Brain microvascular endothelial cell (primary cell): ENCODE measurements at places on chromosomes 1 and 21.

DNA sequence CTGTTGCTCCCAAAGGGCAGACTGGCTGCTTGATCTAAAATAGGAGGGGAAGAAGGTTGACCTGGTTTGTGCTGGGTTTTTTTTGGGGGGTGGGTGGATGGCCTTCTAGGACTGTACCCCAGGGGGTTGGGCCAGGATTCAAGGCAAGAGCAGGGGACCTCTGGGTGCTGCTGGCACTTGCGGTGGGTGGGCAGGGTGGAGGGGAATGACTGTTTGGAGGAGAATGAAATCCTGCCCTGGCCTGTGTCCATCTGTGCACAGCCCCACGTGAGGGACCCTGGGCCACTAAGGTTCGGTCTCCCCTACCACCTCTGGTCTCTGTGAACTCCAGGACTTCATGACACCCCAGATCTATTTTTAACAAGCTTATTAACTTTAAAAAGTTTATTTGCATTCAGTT lies 414.2 kb downstream of the PTPRU start:
- no peak for DNase-seq

DNA sequence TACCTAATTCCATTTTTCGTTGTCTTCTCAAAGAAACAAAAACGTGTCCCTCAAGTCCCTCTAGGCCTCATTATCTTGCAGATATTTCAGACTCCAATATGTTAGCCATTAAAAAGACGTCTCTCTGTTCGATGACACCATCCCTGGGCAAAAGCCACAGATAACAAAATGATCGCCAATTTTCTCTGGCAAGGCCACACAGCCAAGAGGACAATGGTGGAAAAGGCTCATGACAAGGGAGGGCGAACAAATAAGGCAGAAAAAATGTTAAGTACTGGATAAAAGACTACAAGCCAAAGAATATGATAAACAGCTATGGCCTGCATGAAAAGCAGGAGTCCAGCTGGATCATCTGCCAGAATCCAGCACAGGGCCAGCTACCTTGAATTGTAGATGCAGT lies 82.9 kb downstream of the TBX15 start:
- DNase-seq, result no peak

GRCh38 chr1:180881806-180882509 lies 30.7 kb upstream of the KIAA1614 start:
- no peak for DNase-seq

DNA sequence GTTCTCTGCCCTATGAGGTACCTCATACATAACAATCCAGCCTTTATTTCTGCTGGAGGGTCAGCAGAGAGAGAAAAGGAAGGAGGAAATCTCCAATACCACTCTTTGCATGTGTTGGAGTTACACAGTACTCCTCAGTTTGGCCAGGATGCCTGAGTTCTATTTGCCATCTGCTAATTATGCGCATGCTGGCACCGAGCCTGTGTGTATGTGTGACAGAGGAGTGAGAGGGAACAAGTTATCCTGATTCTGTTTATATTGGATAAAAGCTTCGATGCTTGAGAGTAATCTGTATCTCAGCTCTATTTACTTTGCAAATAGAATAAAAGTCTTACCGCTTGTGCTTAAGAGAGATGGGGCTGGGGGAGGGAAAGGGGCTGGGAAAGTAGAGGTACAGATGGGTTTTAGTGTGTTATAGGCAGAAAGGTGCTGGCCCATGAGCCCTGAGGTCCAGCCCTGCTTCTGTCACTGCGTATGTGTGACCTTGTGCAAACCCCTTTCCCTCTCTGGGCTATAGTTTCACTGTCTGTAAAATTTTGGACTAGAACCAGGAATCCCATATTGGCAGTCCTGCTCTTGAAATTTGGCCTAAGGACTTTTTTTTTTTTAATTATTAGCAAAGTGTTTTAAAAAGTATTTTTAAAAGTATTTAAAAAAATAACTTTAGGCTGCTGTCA lies 54.5 kb upstream of the PLXNA2 start:
- no peak for DNase-seq

DNA sequence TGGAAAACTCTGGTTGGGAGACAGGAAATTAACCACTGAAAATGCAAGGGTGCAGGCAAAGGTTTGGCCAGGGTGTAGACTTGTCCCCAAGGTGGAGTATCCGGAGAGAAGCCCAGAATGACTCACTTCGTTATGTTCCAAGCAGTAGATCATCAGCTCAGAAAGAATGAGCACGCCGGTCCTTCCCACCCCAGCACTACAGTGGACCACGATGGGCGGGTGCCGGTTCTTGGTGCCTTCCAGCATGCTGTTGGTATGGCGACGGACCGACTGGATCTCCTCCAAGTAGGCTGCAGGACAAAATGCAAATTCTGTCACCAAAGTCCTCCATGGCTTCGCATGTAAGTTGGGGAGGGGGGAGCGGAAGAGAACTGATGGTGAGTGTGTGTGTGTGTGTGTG lies 83.4 kb downstream of the SMYD2 start:
- DNase-seq, result no peak

- no peak for DNase-seq
Measured at GRCh38 chr1:116764466-116764898, 10.3 kb downstream of the CD2 start.

DNA sequence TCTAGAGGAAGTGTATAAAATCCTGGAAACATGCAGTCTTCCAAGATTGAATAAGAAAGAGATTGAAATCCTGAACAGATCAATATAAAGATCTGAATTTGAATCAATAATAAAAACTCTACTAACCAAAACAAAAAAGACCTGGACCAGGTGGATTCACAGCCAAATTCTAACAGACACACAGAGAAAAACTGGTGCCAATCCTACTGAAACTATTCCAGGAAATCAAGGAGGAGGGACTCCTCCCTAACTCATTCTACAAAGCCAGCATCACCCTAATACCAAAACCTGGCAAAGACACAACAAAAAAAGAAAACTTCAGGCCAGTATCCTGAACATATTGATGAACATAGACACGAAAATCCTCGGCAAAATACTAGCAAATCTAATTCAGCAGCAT lies 58.3 kb downstream of the SYT14 start:
- no peak for DNase-seq

- no peak for DNase-seq
Measured at GRCh38 chr1:39757501-39757900, 13.6 kb downstream of the OXCT2 start.

- DNase-seq, result no peak
Measured at GRCh38 chr21:43571976-43572375, 87.3 kb downstream of the HSF2BP start.

GRCh38 chr1:186849271-186849671 lies 20.5 kb downstream of the PLA2G4A start:
- DNase-seq, result no peak

GRCh38 chr1:31069392-31069791 lies 3.9 kb upstream of the PUM1 start:
- no peak for DNase-seq

DNA sequence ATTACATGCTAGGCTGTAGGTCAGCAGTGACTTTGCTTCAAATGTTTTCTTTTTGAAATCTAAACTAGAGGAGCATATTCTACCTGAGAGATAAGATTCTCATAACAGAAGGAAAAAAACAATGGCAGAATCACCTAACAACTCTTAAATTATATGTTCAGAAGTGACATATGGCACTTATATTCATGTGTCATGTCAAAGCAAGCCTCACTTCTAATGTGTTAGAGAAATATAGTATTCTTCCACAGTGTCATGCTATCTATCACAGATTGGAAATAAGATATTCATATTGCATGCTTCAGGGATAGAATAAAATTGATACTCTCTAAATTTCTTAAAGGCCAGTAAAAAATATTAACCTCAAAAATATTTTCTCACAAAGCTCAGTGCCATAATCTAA lies 874.6 kb upstream of the PRMT6 start:
- DNase-seq, result no peak

DNA sequence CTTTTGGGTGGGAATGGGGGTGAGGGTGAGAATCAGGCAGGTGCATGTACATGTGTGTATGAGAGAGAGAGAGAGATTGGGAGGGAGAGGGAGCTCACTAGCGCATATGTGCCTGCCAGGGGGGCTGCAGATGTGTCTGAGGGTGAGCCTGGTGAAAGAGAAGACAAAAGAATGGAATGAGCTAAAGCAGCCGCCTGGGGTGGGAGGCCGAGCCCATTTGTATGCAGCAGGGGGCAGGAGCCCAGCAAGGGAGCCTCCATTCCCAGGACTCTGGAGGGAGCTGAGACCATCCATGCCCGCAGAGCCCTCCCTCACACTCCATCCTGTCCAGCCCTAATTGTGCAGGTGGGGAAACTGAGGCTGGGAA lies 95.0 kb downstream of the EPHB2 start:
- DNase-seq, result no peak

DNA sequence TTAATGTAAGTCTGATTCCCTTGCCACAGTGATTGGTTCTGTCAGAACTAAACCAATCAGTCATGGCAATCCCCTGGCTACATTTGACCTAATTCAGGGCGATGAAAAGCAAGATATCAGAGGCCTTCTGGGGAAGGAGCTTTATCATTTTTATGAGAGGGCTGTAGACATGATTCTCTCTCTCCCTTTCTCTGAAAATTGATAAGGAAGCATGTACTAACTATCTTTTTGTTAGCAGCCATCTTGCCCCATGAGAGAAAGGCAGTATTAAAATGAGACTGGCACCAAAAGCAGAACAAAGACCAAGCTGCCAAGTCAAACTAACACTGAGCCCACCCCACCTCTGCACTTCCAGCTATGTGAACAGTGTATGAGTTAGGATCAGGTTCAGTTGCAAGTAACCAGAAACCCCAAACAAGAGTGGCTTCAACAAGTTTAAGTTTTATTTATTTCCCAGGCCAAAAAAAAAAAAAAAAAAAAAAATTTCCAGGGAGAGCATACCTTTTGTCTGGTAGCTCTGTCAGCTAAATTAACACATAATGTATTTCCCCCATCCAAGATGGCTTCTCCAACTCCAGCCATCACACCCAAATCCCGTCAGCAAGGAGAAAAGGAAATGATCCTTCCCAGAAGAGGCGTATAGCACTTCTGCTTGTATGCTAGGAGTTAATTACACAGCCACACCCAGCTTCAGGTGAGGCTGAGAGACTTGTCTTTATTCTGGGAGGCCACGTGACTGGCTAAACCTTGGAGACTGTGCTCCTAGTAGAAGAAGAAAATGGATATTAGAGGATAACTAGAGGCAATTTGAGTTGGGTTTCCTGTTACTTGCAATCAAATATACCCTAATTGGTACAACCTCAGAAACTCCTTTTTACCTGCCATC lies 105.8 kb upstream of the RALGPS2 start:
- no peak for DNase-seq

- no peak for DNase-seq
Measured at GRCh38 chr1:110341146-110341871, 2.1 kb downstream of the RBM15 start.
